ENCODE measurements at places on chromosomes 13 and 19. TPM values are rescaled to one million over a fixed set of nuclear protein-coding genes. Genes with fewer than 3 reads are reported as not detected.

Gene AMER2
- total RNA-seq = 1.3 TPM

Gene IRGQ
- total RNA-seq = 26.2 TPM

Gene FPR2
- total RNA-seq = 1.0 TPM

Gene OR7G1
- not detected for total RNA-seq

Gene UBL5
- total RNA-seq = 92.0 TPM

- DNase-seq = no peak
These were observed 440.9 kb upstream of the KLF12 start for GRCh38 chr13:74574964-74575728.

DNA sequence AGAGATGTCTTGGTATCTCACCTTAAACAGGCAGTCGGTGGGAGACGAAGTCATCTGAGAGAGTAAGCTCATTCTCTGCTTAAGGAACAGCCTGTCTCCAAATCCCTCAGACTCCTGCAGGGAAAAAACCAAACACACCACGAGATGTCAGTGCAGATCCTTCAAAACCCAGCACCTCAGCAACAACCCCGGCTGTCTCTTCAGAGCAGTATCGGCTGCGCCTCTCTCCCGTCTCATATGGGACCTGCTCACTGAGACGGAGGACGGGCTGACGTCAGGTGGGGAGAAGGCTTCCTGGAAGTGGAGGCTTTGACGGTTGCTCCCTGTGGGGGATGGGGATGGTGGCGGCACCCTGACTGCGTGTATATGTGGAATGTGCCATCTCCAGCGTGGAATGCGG is 43.6 kb downstream of the ANKRD27 start:
- no peak for DNase-seq

GRCh38 chr19:50051964-50052363 is 26.2 kb downstream of the ZNF473 start:
- DNase-seq = no peak

GRCh38 chr13:36057041-36057440 is 74.1 kb downstream of the DCLK1 start:
- DNase-seq = no peak

GRCh38 chr19:1397838-1398237 is 3.5 kb downstream of the GAMT start:
- DNase-seq = no peak
